Stimulated activated CD8-positive, alpha-beta memory T cell treated with anti-CD3 and anti-CD28 coated beads, Interleukin-4, amount 100 ng/mL, for 48 hours (primary cell): ENCODE measurements at places on chromosomes 6 and 20.

- no peak for DNase-seq
These were observed 2.2 kb upstream of the STXBP5 start for GRCh38 chr6:147201885-147202515.

DNA sequence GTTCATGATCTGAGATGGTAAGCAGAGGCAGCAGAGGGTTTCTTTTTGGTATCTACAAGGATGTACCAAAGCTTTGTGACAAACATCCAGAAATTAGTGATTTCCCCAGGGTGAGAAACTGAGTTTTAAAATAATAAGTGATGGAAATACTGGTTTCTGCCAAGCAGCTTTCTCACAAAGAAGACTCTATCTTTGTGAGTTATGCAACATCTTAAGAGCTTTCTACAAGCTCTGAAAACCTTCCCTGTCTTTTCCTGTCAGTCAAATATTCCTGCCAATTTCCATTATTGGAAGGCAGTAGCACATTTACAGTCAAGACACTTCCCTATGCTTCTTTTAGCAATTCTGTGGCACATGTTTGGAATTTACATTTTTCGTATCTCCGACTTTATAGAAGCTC lies 264.7 kb upstream of the SPTLC3 start:
- DNase-seq, result no peak

DNA sequence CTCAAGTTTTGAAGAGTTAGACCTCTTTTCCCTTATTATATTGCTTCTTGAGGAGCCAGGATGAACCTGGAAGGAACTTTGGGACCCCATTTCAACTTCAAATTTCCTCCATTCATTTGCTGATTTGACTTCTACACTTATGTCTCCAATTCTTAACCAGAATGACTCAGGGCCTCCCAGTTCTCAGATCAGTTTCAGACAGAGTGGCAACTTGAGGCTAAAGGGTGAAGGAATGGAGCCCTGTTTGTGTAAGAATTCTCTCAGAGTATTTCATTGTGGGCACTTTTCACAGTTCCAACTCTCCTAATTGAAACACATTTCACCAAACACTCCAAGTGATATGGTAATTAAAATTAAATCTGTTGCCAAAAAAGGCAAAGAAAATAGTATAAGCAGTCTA lies 109.0 kb upstream of the FLRT3 start:
- no peak for DNase-seq

DNA sequence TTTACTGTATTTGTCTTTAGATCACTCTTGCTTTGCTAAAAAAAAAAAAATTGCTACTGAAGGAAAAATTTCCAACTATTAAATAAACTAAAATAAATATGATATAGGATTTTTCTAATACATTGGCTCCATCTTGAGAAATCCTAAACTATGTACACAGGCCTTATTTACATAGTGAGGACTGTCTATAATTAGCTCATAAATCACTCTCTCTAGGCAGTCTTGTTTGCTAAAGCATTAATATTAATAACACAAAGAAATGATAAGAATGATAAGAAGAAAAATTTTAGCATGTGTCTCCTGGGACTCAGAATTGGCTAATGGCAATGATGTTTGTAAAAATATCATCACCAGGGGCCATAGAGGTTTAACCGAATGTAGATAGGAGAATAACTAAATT lies 13.3 kb upstream of the CRYBG1 start:
- no peak for DNase-seq

DNA sequence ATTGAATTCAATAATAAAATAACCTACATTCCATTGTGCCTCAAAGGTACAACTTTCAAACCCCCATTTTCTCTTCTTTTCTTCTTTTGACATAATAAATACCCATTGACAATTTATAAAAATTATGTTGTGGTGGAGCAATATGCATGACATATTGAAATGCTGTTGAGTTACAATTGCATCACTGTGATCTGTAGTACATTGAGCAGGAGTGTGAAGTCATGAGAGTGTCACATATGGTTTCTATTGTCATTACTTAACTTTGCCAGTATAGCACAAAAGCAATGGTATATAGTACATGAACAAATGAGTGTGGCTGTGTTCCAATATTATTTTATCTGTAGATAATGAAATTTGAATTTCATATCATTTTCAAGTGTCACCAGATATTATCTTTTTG lies 441.3 kb downstream of the GJA1 start:
- DNase-seq, result no peak

DNA sequence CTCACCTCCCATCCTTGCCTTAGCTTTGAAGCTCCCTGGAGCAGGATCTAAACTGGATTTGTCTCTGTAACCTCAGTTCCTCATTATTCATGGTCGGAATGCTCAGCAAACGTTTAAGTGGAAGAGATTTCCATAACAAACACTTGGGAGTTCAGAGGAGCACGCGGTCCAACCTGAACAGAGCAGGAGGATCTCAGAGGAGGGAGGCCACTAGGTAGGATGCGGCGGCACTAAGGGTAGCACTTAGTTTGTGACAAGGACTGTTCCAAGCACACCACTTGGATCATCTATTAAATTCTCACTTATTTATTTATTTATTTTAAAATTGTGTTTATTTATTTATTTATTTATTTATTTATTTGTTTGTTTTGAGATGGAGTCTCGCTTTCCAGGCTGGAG lies 13.3 kb upstream of the CCN5 start:
- no peak for DNase-seq

- no peak for DNase-seq
These were observed 44.8 kb downstream of the PDE10A start for GRCh38 chr6:165618241-165618640.

GRCh38 chr6:168050881-168051586 lies 28.0 kb downstream of the FRMD1 start:
- DNase-seq, result no peak

DNA sequence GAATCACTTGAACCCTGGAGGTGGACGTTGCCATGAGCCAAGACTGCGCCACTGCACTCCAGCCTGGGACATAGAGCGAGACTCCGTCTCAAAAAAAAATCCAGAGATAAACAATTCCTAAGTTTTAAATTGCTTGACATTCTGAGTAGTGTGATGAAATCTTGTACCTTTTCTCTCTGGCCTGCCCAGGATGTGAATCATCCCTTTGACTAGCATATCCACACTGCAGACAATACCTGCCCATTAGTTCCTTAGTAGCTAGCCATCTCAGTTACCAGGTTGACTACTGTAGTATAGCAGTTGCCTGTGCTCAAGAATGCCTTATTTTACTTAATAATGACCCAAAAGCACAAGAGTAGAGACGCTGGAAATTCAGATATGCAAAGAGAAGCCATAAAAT lies 2.8 kb downstream of the ZFP57 start:
- DNase-seq, result no peak

DNA sequence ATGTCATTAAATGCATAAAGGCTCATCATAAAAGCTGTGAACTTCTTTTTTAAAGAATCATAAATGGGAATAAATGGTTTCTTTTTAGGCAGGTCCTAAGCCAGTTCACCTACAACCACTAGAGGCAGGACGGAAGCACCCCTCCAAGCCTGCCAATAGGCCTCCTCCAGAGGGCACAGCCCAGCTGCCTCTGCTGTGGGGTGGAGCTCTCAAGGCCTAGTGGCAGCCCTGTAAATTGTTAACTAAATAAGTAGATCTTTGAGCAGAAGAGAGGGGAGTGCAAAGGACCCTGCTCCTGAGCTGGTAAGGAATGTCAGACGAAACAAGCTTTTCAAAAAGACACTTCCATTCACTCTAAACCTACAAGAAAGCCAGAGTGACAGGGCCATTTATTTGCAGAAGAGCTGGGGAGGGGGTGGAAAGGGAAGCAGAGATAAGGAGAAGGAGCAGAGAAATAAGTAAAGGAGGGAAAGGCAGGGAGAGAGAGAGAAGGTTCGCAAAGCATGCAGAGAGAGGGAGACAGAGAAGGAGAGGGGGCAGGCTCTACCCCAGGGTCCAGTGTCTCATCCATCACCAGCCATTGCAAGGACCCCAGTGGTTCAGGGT lies 18.0 kb upstream of the MAFB start:
- no peak for DNase-seq

GRCh38 chr20:58967652-58968429 lies 13.2 kb upstream of the NELFCD start:
- no peak for DNase-seq

- DNase-seq, result no peak
These were observed 141.6 kb downstream of the CD24 start for GRCh38 chr6:106832766-106833510.

GRCh38 chr6:149060985-149061760 lies 256.3 kb upstream of the TAB2 start:
- DNase-seq, result no peak

- DNase-seq, result no peak
These were observed 151.9 kb upstream of the SLC22A16 start for GRCh38 chr6:110628330-110628729.

DNA sequence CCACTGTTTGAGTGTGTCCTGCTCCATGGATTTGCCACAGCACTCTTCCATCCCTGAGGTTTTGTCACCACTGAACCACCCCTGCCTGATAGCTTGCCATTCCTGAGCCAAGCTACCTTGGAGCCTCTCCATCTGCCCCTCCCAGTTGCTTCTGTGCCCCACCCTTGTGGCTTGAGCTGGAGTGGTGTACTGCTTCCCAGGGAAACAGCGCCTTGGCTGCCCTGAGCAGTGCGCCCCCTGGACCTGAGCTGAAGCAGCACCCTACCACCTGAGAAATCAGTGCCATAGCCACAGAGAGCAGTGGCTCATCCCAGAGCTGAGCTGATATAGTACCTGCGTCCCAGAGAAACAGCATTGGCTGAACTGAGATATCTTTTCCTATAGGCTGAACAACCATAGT lies 40.3 kb downstream of the IL22RA2 start:
- no peak for DNase-seq

GRCh38 chr20:38665094-38665493 lies 59.2 kb upstream of the SLC32A1 start:
- DNase-seq, result no peak

DNA sequence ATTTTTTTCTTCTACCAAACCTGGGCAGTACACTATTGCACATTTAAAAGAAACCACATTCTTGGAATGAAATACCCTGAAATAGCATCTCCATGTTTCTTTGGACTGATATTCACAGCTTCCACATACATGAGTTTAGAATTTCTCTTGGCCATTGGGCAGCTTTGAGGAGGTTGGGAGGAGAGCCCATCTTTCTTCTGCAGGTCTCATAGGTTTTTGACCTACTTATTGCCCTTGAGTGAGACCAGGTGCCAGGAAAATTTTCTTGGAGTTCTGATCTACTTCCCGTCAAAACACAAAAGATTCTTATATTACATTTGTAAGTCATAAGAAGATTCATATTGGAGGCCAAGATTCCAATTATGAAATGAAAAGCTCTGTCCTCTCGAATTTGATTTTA lies 212.0 kb downstream of the IBTK start:
- no peak for DNase-seq

- DNase-seq, result peak; percentile 71
These were observed 49.9 kb upstream of the TAGAP start for GRCh38 chr6:159094444-159095252.

GRCh38 chr20:4366076-4366475 lies 350.7 kb upstream of the RNF24 start:
- DNase-seq, result no peak

GRCh38 chr20:57395111-57395966 lies 4.1 kb downstream of the RBM38 start:
- no peak for DNase-seq

- no peak for DNase-seq
These were observed 5.4 kb downstream of the TRIM26 start for GRCh38 chr6:30207619-30208295.

GRCh38 chr6:123830120-123830519 lies 26.5 kb downstream of the NKAIN2 start:
- DNase-seq, result no peak

DNA sequence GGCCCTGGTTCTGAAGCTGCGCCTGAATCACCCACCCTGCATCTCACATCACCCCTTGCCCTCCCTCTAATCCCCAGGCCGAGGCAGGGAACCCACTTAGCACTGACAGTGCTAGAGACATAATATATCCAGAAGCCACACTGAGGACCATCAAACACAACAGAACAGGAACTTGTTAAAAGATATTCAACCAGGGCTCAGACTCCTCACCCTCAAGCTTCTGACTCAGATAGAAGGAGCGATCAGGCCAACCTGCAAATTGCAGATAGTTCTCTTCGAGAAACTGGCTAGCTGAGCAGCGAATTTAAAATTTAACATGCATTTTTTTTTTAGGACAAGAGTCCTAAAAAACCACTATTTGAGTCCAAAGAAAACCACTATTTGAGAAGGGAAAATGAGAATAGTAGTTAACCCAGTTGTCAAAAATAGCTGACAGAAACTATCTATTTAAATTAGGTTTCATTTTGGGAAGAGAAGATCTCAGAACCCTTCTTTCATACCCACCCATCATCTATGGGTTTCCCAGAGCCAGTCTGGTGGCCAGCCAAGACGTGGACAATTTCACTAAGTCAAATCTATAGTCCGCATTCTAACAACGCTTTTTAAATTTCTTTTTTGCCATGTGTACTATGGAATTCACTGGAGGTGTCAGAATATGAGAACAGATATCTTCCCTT lies 95.6 kb downstream of the OPRM1 start:
- no peak for DNase-seq
